ENCODE measurements at places on chromosomes 5 and 9. TPM values are rescaled to one million over a fixed set of nuclear protein-coding genes. Genes with fewer than 3 reads are reported as not detected.

HAVCR2 gene
- total RNA-seq: 122 TPM

ECM2 gene
- total RNA-seq: 57.8 TPM

PCDHB5 gene
- total RNA-seq: 0.68 TPM

SLC6A19 gene
- total RNA-seq: not detected

ADRA1B gene
- 2.4 TPM for total RNA-seq

CBY3 gene
- total RNA-seq: not detected

NMUR2 gene
- total RNA-seq: not detected

All from subcutaneous adipose tissue (tissue), 4 donors.